ENCODE measurements at places on chromosomes 16 and 17.

DNA sequence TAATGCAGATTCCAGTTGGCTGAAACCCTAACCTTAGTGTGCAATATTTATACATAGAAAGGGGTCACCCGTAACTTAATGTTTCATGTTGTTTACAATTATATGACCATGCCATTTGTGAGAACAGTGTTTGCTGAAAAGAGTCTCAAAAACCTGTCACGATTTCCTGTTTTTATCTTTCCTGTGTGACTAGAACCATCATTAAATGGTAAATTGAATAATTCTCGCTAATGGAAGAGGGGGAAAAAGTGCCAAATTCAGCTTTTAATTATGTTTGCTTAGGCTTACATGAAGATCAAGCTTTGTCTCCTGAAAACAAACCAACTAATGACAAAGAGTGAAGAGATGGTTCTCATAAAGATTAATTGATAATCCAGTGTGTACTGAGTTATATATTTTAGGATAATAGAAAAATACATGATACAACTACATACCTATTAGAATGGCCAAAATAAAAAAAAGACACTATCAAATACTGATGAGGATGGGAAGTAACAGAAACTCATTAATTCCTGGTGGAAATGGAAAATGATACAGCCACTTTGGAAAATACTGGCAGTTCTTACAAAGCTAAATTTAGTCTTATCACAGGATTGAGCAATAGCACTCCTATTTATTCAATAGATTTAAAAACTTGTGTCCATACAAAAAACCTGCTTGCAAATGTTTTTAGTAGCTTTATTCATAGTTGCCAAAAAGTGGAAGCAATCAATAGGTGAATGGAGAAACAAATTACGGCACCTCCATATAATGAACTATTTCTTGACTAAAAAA, 141.7 kb downstream of the CDK5R1 start:
- no peak for DNase-seq

GRCh38 chr17:40190197-40191021, 13.1 kb downstream of the RAPGEFL1 start:
- DNase-seq: peak; percentile 75

DNA sequence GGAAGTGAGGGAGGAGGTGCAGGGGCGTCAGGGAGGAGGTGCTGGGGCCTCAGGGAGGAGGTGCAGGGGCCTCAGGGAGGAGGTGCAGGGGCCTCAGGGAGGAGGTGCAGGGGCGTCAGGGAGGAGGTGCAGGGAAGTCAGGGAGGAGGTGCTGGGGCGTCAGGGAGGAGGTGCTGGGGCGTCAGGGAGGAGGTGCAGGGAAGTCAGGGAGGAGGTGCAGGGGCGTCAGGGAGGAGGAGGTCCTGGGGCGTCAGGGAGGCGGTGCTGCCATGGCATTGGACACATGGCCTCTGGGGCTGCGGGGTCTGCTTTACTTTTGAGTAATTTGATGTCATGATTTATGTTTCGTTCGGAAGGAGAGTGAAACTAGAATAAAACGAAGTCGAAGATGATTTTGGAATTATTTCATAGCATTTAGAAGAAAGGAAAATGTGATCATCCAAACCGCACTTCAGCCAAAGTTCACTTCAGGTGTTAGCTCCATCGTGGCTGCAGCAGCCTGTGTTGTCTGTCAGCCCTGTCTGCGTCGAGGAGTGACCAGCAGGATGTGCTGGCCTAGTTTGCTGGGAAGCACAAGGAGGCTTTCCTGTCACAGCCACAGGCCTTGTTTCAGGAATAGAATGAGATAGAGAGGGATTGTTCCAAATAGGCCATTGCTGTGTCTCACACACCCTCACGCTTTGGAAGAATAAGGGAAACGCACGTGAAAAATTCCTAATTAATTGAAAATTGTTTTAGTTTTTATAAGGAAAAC, 42.8 kb downstream of the RAB11FIP3 start:
- DNase-seq: no peak

- DNase-seq: peak; percentile 89
These were observed 912 bp downstream of the USP22 start for GRCh38 chr17:21041741-21042457.

GRCh38 chr17:15444805-15445204, 22.6 kb downstream of the CDRT4 start:
- peak; percentile 33 for DNase-seq

DNA sequence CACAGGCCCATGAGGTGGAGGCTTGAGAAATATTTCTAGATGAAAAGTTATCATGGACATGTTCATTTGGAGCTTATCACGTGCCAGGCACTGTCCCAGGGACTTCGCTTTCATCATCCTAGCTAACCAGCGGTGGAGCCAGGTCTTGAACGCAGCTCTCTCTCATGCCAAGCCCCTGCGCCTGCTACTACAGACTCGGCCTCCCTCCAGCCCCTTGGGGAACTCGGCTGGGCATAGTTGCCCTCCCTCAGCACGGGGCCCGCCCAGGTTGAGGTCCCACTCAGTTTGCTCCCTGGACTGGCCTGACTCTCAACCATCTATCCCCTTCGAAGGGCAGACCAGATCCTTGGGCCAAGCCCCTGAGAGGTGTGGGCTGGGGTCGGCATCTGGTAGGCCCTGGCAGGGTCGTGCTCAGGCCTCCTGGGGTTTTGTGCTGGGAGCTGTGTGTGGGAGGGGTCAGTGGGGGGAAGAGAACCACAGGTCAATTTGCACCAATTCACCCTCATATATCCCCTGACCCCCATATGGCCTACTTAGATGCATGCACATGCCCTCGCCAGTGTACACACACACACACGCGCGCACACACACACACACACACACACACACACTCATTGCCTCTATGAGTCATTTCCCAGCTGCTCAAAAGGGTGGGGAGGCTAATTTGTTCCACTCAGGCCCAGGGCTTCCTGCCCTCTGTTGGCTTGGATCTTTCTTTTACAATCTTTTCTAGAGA, 12.1 kb upstream of the SCN4A start:
- peak; percentile 72 for DNase-seq

DNA sequence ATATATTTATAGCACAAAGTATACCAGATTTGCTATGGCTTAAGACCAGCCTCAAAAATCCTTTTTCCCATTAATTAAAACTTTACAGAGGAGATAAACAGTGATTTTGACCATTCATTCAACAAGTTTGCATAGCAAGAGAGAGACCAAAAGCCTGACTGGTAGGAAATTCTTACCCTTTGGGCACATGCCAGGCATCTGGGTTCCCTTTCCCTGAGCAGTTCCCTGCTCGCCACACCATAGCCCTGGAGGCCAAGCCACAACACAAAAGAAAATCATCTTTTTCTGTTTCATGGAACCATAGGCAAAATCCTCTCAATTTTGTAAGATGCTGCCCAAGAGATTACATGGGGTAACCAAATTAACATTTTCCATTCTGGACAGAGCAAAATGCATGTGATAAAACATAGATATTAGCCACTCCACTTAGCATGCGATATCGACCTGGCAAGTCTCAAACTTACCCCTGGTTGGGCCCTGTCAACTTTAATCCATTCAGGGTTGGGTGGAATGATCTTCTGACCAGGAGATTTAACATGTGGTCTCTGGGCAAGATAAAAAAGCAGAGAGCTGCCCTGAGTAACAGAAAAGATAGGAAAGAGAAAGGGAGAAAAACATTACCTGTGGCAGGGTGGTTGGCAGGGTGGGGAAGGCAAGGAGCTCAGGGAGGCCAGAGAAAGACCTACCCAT, 57.6 kb upstream of the B4GALNT2 start:
- DNase-seq: no peak

DNA sequence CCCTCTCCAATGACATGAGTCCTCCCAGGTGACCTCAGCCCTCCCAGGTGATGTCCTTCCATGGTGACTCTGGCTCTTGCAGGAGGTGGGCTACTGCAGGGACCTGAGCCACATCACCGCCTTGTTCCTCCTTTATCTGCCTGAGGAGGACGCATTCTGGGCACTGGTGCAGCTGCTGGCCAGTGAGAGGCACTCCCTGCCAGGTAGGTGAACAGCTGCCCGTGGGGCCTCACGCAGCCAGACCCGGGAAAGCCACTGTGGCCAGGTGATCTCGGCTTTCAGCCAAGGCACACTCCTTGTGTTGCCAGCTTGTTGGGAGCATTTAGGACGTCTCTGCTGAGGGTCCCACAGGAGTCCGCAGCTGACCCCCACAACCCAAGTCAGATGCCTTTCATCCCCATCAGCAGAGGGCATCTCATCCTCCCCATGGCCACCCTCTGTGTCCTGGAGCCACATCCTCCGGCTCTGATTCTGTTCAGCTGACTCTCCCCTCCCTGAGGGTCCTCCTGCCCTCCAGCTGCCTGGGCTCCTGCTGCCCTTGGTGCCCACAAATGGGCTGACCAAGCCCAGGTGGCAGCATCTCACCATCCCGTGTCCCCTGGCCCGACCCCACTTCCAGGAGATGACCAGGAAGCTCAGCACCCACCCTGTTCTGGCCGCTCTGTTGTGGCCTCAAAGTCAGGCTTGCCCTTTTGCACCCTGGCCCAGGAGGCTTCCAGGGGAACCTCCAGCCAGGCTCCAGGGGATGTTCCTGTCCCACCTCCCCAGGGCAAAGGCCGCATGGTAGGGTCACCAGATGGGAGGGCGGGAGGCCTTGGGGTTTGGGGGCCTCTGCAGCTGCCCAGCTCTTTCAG, 20.1 kb downstream of the USP6 start:
- no peak for DNase-seq

DNA sequence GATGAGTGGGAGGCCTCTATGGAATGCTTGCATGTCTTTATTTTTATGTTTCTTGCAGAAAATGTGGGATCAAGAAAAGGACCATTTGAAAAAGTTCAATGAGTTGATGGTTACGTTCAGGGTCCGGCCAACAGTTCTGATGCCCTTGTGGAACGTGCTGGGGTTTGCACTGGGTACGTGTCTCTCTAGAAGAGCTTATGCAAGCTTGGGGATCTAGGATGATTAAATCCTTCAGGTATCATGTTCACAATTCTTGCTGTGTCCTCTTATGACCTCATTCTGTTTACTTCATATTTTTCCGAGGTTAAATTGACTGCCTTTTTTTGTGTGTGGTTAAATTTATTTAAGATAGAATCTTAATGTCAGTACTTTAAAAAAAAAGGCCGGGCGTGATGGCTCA, 6.4 kb downstream of the COQ7 start:
- DNase-seq: no peak

GRCh38 chr17:28997806-28998205, 8.0 kb downstream of the SEZ6 start:
- DNase-seq: no peak

DNA sequence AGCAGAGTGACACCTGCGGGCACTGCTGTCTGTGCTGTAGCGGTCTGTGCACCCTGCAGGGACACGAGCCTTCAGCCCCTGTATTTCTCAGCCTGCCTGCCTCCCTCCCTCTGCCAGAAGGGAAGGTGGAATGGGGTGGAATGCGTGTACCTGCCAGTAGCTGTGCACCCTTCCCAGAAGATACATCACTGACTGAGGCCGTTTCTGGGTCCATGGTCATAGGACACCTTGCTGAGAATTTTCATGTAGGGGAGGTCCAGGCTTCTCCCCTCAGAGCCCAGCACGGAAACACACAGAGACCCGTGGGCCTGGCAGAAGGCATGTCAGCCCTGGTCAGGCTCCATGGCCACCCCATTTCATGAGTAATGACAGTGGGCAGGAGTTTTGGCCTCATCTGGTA, 16.5 kb downstream of the DBNDD1 start:
- no peak for DNase-seq

DNA sequence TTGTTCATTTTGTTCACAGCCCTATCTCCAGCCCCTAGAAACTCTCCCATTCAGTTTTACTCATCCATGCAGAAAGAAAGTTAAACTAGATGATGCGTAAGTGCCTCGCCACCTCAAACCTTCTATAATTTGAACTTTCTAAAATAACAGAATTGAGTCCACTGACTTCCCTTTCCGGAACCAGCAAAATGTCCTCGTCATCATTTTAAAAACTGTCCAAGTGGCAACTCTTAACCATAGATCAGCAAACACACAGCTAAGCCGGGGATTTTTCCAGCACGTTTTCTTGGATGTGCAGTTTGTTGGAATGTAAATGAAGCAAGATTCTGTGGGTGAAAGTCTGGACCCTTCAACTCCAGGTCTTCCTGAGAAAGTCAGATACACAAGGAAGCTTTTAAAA, 369.7 kb upstream of the ERCC4 start:
- DNase-seq: no peak

- no peak for DNase-seq
These were observed 30.6 kb downstream of the CDRT15 start for GRCh38 chr17:14205992-14206461.

DNA sequence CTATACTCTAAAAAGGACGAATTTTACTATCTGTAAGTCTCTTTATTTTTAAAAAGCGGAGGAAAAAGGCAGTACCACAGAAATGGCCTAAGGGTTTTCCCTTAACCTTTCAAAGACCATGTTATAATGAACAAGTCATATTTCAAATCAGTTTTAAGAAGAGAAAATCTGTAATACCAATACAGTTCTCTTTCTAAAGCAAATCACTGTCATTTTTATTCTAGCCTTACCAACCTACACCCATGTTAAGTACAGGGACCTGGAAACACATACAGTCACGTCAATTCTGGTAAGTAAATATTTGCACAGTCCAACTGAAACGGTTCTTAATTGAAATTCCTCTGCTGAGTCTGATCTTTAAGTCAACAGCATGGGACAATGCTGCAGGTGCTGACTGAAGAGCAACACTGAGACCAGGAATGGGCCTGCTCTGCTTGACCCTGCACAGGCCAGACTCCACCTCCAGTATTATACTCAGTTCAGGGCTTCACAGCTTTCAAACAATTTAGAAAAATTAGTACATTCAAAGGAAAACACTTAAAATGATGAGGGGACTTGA, 20.2 kb downstream of the MBTPS1 start:
- no peak for DNase-seq

GRCh38 chr16:81003610-81004460, 2.9 kb downstream of the CMC2 start:
- no peak for DNase-seq

DNA sequence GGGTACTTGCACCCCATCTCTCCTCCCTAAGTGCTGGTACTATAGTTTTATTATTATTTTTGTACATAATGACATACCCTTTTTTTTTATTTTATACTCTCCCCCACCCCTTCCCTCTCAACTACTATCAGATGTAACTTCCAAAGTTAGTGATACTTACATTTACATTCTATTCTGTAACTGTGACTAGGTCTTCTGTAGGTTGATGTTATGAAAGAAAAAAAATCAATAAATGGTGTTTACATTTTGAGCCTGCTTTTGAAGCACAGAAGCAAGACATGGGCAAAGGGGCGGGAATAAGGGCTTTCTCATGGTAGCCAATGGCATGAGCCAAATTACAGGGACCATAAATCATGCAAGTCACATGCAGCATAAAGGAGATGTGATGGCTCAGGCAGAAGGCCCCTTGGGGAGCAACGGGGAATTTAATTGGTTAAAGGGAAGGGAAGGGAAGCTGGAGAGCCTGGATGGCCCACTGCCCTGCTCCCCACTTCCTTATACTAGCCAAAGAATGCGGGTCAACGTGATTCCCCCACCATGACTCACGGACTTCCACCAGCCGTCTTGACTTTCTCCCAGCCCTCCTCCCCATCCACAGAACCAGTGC, 2.4 kb upstream of the ACSF2 start:
- peak; percentile 50 for DNase-seq

GRCh38 chr16:22751104-22751667, 62.8 kb upstream of the HS3ST2 start:
- no peak for DNase-seq

Data from hematopoietic multipotent progenitor cell treated with erythropoietin and hydrocortisone succinate and interleukin-3 and kit ligand, for 6 days (in vitro differentiated cells).